Stimulated activated CD4-positive, alpha-beta T cell treated with anti-CD3 and anti-CD28 coated beads, Interleukin-12 subunit alpha, Interleukin-12 subunit beta, amount 100 ng/mL, for 24 hours (primary cell): ENCODE measurements at places on chromosomes 16 and 17.

- no peak for DNase-seq
Measured at GRCh38 chr17:60606036-60606435, 6.0 kb downstream of the PPM1D start.

DNA sequence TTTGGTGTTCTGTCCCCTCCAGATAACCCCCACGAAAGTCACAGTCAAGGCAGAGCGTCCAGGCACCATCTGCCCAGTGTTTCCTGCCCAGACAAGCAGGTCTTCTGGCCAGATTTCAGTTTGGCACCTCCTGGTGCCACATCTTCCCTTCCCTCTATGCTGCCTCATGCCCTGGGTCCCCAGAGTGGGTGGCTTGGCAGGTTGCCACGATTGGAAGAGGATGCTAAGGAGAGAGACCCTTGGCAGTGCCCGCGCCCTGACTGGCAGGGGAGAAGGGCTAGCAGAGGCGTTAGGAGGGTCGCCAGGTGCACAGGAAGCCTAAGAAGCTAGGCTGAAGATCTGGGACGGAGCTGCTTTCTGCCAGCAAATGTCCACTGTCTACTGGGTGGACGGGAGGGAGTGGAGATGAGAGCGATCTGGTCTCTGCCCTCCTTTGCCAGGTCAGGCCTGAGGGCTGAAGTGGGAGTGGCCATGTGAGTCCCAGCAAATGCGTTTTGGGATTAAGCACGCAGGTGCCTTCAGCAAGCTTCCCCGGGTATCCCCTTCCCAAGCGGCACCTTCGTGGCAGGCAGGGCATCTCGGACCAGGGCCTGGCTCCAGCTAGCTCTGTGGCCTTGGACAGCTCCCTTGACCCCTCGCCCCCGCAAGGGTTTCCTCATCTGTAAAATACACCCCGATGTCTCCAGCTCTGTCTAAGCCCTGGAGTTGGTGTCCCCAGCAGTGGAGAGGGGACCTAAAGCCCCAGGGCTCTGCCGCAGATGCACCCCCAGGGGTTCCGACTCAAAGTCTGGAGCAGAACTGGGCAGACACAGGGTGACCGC is 13.4 kb upstream of the CD300A start:
- DNase-seq = no peak

- DNase-seq = peak; percentile 87
Measured at GRCh38 chr16:88686439-88687253, at the start of gene SNAI3. TSS of gene SNAI3 (minus strand) at chr16:88686507. CDS start at chr16:88686406, 101 bp downstream.

DNA sequence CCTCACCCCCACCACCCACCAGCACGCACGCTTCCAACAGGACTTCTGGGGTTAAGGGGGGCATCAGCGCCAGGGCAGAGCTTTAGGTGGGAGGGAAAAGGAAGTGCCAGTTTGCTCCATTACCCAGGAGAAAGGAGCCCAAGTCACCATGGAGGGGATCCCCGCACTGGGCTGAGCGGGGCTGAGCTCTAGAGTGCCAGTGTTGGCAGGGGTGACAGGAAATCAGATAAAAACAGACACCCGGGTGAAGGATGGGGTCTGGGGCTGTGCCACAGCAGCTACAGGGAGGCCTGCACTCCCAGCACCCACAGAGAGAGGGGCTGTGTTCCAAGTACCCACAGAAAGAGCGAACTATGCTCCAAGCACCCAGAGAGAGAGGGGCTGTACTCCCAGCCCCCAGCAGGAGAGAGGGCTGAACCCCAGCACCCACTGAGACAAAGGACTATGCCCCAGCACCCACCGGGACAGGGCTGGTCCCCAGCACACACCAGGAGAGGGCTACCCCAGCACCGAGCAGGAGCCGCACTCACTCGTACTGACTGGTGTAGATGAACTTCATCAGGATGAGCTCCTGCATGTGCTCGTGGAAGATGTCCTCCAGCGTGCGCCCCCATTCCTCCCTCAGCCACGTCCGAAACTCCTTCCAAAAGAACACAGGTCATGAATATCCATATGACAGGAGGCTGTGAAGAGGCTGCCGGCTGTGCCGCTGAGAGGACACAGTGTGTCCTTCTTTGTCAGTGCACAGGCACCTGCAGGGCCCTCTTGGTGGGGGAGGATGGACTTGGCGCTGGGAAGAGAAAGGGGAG is 18.6 kb upstream of the C16orf95 start:
- no peak for DNase-seq

GRCh38 chr16:46774743-46775177 is 26.6 kb upstream of the MYLK3 start:
- DNase-seq = no peak

GRCh38 chr16:58026139-58026704 is 668 bp downstream of the MMP15 start:
- DNase-seq = no peak

DNA sequence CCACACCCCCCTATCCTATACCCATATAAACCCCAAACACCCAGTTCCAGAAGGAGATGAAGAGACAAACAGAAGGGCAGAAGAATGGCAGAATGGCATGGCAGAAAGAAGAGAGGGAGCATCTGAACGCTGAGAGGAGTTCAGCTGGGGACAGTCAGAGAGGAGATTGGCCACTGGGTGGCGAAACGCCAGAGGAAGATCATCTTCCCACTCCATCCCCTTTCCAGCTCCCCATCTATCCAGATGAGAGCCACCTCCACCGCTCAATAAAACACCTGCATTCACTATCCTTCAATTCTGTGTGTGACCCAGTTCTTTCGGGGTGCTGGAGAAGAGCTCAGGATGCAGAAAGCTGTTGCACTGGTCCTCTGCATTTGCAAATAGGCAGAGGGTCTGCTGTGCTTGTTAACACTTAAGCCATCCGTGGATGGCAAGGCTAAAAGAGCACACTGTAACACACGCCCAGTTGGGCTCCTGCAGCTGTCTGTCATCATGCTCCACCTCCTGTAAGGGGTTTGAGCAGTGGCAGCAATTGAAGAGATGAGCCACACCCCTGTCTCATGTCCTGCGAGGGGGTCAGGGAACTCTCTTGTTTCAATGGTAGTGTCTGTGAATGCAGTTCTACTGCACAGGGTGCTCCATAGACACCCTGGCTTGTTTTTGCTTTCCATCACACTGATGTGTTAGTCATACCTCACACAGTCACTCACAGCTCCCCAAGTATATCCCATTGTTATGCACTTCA is 1034.8 kb upstream of the RBFOX1 start:
- DNase-seq = no peak

- DNase-seq = no peak
Measured at GRCh38 chr17:80445726-80446110, 30.7 kb downstream of the NPTX1 start.

DNA sequence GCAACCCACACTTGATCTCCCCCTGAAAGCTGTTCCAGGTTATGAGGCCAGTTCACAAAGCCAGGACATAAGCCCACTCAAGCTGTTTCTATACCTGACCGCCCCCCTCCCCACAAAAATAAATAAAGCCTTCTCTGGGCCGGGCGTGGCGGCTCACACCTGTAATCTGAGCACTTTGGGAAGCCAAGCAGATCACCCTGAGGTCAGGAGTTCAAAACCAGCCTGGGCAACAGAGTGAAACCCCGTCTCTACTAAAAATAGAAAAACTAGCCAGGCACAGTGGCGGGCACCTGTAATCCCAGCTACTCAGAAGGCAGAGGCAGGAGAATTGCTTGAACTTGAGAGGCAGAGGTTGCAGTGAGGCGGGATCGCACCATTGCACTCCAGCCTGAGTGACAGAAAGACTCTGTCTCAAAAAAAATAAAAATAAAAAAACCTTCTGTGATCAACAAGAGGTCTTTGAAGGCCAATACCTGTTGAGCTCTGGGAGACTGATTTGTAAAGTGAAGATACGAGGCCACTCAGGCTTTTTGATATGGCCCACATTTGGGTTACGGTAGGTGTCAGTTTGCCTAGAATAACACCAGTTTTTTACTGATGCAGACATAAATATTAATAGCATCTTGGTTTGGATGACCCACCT is 2.2 kb downstream of the KDM8 start:
- no peak for DNase-seq

DNA sequence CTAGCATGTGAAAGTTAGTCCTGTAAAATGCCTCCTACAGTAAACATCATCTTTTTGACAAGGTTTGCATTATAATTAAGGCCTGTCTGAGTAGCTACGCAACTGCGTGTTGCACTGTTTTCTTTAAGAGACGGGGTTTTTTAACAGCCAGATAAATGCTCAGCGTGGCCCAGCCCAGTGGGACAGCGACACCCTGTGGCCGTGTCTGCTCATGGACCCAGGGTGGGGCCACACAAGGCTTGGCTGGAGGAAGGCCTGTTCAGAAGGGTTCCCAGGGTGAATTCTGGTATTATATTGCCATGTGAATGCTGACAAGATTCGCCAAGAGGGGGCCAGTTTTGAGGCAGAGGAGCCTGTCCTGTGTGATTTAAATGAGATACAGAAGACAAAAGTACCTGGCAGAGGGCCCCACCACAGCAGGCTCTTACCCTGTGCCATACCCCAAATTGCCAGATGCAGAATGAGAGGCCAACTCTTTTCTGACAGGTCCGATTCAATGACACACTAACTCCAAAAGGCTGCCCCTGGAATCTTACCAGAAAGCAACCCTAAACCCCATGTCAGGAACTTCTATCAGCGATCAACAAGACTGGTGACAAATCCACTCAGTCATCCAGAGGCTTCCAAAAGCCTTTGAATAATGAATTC is 65.9 kb upstream of the IRX6 start:
- DNase-seq = peak; percentile 5

- no peak for DNase-seq
Measured at GRCh38 chr17:33948309-33948708, 306.8 kb upstream of the CCL2 start.

DNA sequence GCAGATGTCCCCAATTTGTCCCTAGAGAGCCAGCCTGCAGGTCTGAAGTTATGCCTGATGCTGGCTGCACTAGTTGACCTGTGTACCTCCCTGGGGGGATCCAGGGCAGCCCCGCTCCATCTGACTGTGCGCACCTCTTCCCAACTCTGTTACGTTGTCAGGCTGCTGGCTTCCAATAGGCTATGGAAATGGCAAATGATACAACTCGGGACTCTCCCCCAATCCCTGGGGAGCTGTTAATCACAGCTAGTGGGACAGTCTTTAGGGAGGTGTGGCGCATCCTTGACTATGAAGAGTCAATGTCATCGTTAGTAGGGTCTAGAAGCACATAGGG is 30.1 kb downstream of the GPRC5B start:
- DNase-seq = no peak

DNA sequence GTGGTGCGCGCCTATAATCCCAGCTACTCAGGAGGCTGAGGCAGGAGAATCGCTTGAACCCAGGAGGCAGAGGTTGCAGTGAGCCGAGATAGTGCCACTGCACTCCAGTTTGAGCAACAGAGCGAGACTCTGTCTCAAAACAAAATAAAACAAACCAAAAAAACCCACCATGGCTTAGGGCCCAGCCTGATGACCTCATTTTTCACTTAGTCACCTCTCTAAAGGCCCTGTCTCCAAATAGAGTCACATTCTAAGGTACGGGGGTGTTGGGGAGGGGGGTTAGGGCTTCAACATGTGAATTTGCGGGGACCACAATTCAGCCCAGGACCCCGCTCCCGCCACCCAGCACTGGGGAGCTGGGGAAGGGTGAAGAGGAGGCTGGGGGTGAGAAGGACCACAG is 1.4 kb upstream of the STH start:
- no peak for DNase-seq

DNA sequence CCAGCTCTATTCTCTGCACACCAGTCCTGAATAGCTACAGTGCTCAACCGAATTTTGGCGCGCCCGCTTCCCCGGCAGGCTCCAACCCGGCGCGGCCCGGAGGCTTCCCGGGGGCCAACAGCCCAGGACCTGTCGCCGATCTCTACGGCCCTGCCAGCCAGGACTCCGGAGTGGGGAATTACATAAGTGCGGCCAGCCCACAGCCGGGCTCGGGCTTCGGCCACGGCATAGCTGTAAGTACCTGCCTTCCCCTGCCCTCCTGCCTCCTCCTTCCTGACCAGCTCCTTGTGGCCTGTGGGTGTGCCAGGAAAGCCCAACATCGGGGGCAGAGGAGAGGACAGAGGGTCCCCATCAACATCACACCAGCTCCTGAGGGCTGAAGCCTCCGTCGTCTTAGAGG is 70.2 kb downstream of the CCDC182 start:
- no peak for DNase-seq

- no peak for DNase-seq
Measured at GRCh38 chr16:87108941-87109340, 208.3 kb downstream of the C16orf95 start.

- no peak for DNase-seq
Measured at GRCh38 chr17:47800686-47801085, 20.9 kb downstream of the OSBPL7 start.

- DNase-seq = no peak
Measured at GRCh38 chr16:47018223-47018891, 44.9 kb upstream of the DNAJA2 start.

GRCh38 chr17:8222380-8222629 is 11.9 kb upstream of the AURKB start:
- DNase-seq = no peak

DNA sequence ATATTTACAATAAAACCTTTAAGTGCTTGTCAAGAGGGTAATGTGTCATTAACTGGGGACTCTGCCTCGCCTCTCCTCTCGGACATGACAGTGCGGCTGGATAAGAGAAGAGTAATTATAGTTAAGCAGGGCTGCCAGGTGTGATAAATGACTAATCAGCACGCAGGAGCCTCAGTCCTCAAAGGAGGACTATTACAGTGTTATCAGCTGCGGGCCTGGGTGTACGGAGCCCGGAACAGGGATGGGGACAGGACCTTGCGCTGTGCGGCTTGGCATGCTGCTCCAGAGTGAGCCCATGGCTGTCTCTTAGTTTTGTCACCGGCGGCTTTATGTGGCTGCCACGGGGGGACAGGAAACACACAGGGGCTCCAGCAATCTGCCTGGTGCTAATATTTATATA is 607.2 kb downstream of the MAF start:
- DNase-seq = no peak

DNA sequence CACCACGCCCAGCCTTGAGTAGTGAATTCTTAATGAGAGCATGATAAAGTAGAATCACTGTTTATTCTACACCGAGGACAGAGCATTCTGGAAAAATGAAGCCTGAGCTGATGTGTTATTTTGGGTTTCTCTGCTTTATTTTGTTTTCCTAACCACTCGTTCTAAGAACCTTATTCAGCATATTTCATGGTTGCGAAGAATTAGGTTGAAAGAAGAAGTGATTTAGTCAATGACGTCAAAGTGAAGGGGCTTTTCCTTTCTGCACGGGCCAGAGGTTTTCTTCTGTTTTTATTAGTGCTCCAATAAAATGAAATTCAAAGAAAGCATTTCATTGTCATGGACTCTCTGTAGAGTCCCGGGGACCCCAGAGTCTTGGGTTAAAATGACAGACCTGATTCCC is 178.5 kb downstream of the MAF start:
- no peak for DNase-seq
